ENCODE measurements at places on chromosomes 16 and 17.

- no peak for DNase-seq
Observed at GRCh38 chr16:74811911-74812310, 37.3 kb upstream of the FA2H start.

- DNase-seq: no peak
Observed at GRCh38 chr16:57411362-57411976, 6.9 kb downstream of the CCL17 start.

GRCh38 chr17:75594499-75595283, 7.1 kb downstream of the MYO15B start:
- no peak for DNase-seq

GRCh38 chr17:75404223-75404730, 1.2 kb downstream of the GRB2 start:
- peak; percentile 68 for DNase-seq

GRCh38 chr16:3503523-3503922, 2.7 kb downstream of the CLUAP1 start:
- DNase-seq: peak; percentile 92

GRCh38 chr16:89706518-89707260, 5.2 kb upstream of the SPATA2L start:
- no peak for DNase-seq

- no peak for DNase-seq
Observed at GRCh38 chr17:81298325-81298990, 3.4 kb upstream of the SLC38A10 start.

DNA sequence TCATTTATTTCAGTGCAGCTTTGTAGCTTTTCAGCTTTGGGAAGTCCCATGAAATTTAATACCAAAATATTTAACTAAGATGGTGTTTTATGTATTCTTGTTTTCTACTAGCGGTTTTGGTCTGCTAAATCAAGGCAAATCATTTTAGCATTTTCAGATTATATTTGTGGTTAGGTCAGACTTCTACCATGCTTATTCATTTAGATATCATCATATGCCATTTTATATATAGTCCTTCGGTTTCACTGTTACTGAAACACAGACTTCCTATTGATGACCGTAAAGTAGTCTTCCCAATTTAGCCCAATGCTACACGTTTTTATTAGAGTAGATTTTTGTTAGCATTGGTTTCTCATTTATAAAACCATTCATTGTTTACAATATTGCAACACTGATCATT, 5.5 kb downstream of the DYNLRB2 start:
- no peak for DNase-seq

- no peak for DNase-seq
Observed at GRCh38 chr16:85173981-85174751, 61.9 kb upstream of the CIBAR2 start.

DNA sequence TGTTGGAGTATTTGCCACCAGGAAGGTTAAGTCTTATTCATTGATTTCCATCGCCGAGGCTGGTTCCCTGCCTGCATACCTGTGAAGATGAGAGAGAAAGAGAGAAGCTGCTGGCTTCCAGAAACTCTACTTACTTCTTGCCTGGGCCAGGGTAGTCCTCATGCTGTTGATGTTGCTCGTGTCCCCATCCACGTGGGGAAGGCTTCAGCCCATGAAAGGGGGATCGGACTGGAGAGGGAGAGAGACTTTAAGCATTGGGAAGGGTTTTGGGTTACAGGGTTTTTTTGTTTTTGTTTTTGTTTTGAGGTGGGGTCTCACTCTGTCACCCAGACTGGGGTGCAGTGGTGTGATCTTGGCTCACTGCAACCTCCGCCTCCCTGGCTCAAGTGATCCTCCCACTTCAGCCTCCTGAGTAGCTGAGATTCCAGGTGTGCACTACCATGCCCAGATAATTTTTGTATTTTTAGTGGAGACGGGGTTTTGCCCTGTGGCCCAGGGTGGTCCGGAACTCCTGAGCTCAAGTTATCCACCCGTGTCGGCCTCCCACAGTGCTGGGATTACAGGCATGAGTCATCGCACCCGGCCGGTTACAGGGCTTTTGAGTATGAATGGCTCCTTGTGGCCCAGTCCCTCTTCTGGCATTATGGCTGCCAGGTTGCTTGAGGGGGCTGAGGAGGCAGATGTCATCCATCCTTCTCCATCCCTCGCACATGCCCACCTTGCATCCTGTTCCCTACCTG, 26.6 kb downstream of the ITGB3 start:
- no peak for DNase-seq

DNA sequence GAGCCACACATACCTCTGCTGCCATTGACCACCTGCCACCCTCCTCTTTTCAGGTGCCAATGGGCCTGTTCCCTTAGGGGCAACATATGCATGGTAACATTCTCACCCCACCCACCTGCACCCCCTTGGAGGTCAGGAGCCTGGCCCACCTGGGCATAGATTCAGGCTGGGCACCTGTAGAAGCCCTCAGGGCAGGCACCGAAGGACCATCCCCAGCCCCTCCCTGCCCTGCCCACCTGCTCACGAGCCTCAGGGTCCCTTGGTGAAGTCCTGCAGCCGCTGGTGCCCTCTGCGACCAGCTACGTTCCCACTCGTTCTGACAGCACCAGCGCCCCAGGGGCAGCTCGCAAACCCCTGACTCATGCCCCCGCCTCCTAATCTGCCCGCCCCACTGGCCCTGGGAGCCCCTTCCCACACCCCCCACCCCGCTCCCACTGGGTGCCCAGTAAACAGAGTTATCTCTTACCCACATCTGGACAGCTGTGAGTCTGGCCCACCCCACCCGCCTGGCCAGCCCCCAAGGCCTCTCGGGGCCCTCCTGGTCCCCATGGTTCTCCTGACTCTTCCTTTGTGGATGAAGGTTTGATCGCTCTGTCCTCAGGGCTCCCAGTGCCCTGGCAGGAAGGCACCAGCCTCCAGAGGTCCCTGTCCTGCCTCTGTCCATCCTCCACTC, at the start of gene SLC4A1:
Gene SLC4A1 (minus strand): TSS at position 318 of the 673 bp plus-strand sequence. CDS start 5,269 bp downstream, outside the sequence.
- no peak for DNase-seq

GRCh38 chr17:42760652-42761581, at the start of gene RAMP2:
Gene RAMP2 (plus strand): TSS chr17:42761227. CDS start chr17:42761262, 35 bp downstream.
- DNase-seq: no peak

GRCh38 chr17:4837471-4838308, 4.5 kb downstream of the MINK1 start:
- DNase-seq: no peak

DNA sequence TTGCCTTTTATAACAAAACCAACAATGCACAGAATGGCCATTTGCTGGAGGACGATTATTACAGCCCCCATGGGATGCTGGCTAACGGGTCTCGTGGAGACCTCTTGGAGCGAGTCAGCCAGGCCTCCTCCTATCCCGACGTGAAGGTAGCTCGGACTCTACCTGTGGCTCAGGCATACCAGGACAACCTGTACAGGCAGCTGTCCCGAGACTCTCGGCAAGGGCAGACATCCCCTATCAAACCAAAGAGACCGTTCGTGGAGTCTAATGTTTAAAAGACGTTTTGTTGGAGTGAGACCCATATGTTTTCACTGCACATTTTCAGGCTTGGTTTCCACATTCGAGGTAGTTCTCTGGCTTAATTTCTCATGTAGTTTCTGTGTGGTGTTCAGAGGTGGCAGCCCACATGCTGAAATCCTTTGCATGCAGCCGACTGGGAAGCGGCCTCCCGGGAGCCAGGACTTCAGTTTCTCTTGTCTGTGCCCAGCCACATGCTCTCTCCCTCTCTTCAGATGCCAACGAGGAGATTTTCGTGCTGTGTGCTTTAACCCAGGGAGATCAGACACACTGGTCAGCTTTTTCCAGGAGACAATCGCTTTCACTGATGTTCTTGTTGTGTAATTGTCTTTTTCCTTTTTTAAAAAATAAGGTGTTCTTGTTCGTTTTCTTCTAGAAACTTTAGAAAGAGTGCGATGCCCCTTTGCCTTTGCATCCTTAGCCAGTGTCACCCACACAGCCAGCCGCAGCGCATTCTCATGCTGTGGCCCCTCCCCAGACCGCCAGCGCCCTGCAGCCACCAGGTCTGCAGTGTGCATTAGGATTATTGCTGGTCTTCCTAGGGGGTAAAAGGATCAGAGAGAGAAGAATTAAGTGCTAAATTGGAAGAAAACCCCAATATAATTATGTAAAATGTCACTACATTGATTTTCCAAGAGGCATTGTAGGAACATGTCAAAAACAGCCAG, 24.1 kb downstream of the CYB561 start:
- DNase-seq: no peak

DNA sequence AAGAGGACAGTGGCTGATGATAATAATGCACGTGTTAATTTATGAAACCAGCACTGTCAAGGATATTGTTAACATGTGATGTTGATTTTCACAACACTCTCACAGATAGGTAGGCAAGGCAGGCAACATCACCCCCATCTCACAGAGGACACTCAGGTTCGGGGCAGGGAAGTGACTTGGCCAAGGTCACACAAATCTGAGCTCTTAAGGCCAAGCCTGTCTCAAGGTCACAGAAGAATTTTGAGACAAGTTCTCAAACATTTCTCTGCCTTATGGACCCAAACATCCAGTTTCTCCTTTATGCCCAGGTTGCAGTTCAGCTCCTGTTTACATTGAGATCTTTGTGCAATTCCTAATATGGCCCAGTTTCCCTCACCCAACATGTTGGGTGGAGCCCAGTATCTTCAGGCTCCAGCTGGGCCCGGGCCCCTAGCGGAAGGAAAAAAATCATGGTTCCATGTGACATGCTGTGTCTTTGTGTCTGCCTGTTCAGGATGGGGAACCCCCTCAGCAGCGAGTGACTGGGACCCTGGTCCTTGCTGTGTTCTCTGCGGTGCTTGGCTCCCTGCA, 1.3 kb downstream of the SLC2A4 start:
- no peak for DNase-seq

- no peak for DNase-seq
Observed at GRCh38 chr17:67183531-67183930, 61.5 kb downstream of the HELZ start.

GRCh38 chr17:74386386-74386785, 19.1 kb downstream of the GPR142 start:
- no peak for DNase-seq

Measured in MM.1S (cell line).